ENCODE measurements at places on chromosomes 2 and 18.
A peak's percentile ranks its signal among the peaks of the same experiment; 100 is the strongest.

DNA sequence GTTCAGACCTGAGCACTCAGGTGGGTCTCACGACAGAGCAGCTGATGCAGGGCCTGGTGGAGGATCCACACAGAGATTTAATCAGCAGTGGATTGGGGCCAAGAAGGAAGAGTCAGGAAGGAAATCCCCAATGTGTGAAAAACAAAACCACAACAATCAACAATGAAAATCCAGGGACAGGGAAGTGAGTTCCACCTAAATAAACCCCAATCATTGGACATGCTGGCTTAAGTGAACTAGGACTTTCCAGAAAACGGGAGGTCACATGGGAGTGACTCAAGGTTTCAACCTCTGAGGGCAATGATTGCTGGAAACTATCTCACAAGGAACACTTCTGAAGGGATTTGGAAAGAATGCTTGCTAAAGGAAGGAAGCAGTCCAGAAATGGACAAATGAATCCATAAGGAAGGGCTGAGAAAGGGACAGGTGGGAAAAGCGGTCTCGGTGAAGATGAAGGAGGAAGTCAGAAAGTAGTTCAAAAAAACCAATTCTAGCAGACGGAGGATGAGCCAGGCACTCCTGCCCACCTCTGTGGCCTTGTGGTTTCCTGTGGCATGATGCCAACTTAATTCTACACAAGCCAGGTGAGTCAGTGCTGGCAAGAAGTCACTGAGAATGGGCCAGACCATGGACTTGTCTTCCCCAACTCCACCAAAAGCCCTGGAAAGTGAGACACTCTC, 15.4 kb upstream of the XDH start:
- DNase-seq, result no peak

GRCh38 chr18:3513481-3513880, 63.5 kb downstream of the TGIF1 start:
- no peak for DNase-seq

DNA sequence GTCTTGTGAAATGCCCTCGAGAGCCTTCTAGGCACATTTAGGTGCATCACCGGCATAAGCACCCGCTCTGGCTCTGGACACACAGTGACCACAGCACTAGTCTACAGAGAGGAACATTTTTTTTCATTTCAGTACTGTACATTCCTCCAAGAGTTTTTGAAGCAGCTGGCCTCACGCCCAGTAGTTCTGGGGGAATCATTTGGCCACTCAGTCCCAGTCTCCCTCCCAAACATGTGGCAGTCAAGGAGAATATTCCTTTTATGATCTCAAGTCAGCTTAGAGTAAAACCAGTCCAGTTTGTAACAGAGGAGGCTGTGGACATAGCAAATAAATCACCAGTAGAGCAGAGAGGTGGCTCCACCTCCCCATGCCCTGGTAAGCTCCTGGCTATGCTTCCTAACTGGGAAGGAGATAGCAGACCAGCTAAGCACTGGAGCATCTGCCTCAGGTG, 48.1 kb downstream of the KCNE4 start:
- no peak for DNase-seq

GRCh38 chr2:72579591-72580180, 246.1 kb downstream of the EXOC6B start:
- DNase-seq, result no peak

DNA sequence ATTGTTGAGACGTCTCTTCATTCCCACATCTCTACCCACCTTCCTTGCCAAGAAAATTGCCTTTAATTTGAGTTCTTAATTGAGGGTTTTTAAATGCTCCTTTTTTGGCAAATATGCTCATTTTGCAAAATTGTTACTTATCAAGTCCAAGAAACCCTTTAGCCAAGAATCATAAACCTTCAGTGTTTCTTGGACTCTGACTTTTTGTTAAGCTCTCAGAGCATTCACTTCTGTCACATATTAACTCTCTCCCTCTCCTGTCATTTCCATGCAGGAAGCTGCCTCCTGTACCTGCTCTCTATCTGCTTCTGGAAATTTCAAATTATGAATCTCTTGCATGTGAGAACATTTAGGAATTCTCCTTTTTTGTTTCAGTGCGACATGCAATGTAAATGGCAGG, 100.0 kb upstream of the PIEZO2 start:
- no peak for DNase-seq

DNA sequence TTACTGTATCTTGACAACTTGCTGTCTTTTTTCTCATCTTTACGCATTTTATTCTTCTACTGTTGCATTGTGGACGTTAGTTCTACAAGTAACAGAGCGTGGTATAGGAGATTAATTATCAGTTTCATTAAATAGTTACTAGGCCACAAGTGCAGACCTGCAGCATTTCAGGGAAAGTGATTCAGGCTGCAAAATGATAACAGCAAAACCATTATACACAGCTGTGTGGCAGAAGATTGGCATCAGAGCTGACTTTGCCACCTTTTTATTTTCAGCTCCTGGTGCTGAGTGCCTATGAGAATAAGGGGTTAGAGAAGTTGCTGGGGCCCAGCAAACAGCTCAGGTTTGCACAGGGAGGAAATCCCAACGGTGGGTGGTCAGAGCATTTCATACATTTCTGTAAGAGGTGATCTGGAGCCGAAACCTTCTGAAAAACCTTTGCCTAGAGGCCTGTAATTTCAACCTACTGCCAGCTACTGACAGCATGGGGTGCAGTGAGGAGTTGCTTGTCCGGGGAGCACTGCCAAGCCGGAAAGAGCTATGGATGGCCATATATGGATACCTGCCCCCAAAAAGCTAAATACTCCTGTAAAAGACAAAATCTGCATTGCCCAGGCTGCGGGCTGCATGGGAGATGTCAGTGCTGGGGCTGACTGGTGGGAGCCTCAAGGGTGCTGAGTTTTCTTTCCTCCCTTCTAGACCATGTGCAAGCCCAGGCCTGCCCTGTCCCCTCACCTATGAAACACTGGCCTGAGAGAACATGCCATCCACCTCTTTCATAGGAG, 2.7 kb upstream of the CCBE1 start:
- no peak for DNase-seq

DNA sequence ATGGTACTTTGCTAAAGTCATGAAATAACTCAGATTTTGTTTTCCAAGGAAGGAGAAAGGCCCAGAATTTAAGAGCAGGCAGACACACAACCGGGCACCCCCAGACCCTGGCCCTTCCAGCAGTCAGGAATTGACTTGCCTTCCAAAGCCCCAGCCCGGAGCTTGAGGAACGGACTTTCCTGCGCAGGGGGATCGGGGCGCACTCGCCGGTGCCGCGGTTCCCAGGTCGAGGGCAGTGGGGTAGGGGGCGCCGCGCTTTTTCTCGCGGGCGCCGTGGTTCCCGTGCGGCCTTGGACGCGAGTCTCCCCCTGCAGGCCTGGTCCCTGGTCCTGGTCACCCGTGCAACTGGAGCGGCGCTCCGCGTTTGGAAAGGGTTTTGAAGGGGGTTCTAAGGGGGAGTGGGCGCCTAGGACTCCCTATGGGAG, 1.2 kb downstream of the ZNF236 start:
- peak; percentile 20 for DNase-seq

- DNase-seq, result no peak
These were observed 95.9 kb upstream of the SCG2 start for GRCh38 chr2:223697892-223698645.

Measured in CMK (cell line).